ENCODE measurements at places on chromosomes 11 and 22.

GRCh38 chr22:20054034-20054427, 26.0 kb upstream of the DGCR8 start:
- no peak for DNase-seq

GRCh38 chr11:119474682-119475596, 52.0 kb upstream of the THY1 start:
- DNase-seq: no peak

DNA sequence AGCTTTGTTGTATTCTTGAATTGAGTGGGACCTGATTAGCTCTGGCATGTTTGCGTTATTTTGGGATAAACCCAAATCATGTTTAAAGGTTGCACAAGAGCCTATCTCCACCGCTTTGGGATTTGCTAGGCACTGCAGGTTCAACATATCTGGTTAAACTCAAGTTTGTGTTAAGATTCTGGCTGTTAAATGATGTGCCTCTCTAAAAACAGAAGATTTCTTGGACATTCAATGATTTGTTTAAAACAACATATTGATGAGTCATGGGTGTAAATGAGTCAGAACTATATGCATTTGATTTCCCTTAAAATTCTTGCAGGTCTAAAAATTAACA, 67.4 kb downstream of the AMOTL1 start:
- no peak for DNase-seq

GRCh38 chr11:27233654-27234042, 129.4 kb downstream of the CCDC34 start:
- DNase-seq: no peak

GRCh38 chr11:10385696-10386095, 69.4 kb upstream of the AMPD3 start:
- no peak for DNase-seq

DNA sequence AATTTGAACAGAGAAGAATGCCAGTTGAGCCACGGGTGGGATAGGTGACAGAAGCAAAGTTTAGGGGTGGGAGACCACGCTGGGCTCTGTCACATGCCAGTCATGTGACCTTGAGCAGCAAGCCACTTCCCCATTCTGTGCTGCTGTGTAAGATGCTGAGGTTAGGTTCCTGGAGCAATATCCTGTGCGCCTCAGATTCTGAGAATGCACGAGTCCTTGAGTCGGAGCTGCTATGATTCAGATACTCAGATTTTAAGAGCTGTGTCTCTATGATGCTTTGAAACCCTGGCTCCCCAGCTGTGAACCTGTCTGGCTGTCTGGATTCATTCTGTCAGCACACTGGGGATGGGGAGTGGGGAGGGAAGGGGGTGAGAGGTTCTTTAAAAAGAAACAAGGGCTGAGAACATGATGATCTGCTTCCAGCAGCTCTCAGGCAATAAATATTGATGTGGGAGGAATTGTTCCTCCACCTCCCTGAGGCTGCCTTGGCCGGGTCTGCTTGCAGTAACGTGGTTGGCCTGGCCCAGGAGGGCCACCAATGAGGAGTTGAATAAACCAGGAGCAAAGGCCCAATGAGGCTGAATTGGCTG, 24.0 kb downstream of the SLCO2B1 start:
- peak; percentile 11 for DNase-seq

DNA sequence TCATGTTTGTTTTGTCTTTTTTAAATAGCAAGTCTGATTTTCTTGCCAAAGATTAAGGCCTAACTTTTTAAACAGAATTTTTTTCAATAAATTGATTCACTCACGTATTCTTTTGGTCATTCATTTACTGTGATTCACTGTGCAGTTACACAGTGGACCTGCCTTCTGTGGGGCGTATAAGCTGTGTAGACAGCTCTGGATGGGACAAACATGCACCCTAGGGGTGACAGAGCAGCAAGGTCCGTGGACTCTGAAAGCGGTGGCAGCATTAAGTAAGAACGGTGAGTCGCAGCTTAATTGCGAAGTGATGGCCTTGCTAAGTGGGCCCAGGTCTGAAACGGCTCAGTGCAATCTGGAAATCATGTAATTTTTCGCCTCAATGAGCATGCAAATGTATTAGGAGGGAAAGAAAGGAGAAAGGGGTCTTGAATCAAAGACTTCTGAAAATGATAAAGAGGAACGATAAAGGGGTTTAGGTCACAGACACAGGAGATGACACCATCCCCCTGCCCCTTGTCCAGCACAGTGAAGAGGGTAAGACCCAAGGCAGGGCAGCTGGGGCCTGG, 113.1 kb downstream of the SPATA19 start:
- DNase-seq: no peak

DNA sequence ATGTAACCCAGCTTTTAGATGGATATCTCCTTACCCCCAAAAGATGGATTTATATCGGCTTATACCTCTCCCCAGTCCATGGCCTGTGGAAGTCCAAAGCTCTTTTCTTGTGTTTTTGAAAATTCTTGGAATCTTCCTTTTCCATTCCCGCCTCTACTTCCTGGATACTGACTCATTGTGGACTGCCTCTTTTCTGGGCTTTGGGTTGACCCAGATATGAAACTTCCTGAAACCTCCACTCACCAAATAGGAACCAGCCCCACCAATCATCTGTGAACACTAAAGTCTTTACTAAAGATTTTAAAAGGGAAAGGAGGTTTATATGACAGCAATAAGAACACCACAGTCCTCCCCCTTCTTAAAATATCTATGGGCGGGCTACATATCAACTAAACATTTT, 163.4 kb upstream of the SYN3 start:
- no peak for DNase-seq

DNA sequence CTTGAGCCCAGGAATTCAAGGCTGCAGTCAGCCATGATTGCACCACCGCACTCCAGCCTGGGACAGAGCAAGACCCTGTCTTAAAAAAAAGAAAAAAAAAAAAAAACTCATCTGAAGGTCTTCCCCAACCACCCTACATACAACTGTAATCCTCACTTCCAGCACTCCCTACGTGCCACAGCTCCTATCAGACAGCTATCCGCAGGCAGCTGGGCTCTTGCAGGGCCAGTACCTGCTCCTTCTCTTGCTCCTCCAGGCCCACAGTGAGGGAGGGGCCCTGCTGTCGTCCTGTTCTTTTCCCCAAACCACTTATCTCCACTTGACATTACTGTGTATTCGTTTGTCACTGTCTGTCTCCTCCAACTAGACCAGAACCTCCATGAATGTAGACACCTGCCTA, 156.1 kb upstream of the NECTIN1 start:
- DNase-seq: no peak

DNA sequence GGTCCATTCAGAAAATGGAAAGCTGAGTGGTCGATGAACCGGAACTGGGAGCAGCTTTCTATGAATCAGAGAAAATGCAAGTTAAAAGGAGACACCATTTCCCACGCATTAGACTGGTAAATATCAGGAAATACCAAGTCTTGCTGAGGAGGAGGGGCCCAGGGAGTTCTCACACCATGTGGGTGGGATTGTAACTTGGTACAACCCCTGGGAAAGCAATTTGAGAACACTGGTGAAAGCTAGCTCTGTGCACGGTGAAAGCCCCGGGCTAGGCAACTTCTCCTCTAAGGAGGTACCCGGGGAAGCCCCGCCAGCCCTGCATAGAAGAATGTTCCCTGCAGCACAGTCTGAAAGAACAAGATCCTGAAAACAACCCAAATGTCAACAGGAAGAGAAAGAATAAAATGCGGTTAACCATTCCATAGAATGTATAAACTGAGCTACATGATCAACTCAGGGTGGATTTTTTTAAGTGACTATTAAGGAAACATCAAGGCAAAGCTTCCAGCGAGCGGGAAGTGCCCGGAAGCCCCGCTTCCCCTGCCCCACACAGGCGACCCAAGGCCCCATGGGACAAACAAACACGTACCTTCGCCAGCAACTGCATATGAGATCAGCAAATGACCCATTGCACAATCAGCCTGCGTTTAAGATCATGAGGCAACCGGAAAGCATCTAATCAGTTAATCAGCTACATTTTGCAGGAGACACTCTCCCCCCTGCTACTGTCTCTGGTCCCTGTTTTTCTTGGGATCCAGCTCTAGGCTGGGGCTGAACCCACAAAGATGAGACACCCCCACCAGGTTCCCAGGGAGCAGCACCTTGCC, 11.3 kb downstream of the SHANK2 start:
- DNase-seq: peak; percentile 45

- DNase-seq: no peak
Measured at GRCh38 chr11:107457205-107457557, 444 bp downstream of the CWF19L2 start.

GRCh38 chr11:69446108-69446507, 35.4 kb upstream of the LINC01488 start:
- DNase-seq: no peak

GRCh38 chr11:68143310-68143689, 22.1 kb upstream of the CHKA start:
- DNase-seq: no peak

Data from non-pigmented ciliary epithelial cell (primary cell).